HS-27A (cell line): ENCODE measurements at places on chromosomes 11 and 22.

DNA sequence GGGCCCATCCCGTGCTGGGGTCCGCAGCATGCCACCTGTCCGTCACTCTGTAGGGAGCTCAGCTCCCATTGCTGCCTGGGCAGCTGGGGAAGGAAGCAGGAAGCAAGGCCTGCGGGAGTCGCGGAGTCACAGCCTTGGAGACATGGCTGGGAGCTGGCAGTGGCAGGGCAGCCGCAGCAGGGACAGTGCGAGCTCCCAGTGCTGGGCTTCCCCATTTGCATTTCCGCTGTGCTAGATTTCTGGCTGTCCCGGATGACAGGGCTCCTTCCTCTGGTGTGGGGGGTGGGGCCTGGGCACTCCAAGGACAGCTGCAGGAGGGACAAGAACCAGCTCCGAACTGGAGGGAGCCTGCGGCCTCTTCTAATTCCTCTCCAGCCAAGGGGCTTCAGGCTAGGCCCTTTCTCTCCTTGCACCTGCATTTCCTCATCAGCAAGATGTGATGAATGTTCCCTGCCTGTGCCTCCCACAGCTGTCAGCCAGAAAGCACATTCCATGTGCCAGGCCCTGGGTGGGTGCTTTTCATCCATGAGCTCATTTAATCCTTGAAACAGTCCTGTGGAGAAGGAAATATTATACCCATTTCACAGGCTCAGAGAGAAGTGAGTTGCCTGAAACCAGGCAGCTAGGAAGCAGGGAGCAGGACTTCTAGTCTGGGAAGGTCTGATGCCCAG, 48.0 kb downstream of the MYO7A start:
- no peak for DNase-seq

GRCh38 chr11:9530901-9531625, 42.4 kb upstream of the WEE1 start:
- no peak for DNase-seq

GRCh38 chr11:45580399-45580798, 85.0 kb downstream of the CHST1 start:
- peak; percentile 4 for DNase-seq

- no peak for DNase-seq
Measured at GRCh38 chr11:116642902-116643301, 129.9 kb downstream of the BUD13 start.

DNA sequence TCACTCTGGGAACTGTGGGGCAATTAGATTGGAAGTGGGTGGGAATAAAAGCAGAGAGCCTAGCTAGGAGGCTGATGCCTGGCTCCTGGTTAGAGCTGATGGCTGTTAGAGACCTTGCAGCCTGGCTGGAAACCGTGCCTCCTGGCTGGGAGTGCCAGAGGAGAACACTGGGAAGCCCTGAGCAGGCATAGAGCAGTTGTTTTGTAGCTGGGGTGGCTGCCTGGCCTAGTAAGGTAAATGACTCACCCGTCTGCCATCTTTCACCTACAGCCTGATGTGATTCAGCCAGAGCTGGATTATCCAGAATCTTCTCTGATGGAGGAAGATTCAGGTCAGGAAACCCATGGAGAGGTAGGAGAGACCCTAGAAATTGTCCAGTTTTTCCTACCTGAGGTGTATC, 6.1 kb downstream of the UQCR10 start:
- DNase-seq, result no peak
